ENCODE measurements at places on chromosomes 6 and 20.

GRCh38 chr20:25867776-25868649, 171.4 kb upstream of the ZNF337 start:
- DNase-seq, result peak; percentile 33

- DNase-seq, result no peak
Observed at GRCh38 chr6:110476046-110476849, at the start of gene SLC22A16. Gene SLC22A16 (minus strand): TSS chr6:110476613. CDS start chr6:110476574, 39 bp downstream.

- DNase-seq, result no peak
Observed at GRCh38 chr20:10649080-10649796, 24.6 kb downstream of the JAG1 start.

- DNase-seq, result no peak
Observed at GRCh38 chr6:166633732-166634535, 6.9 kb upstream of the RPS6KA2 start.

Data from activated CD4-positive, CD25-positive, alpha-beta regulatory T cell treated with anti-CD3 and anti-CD28 coated beads, Interleukin-2, amount 50 U/mL, for 16 hours (primary cell).